Activated CD4-positive, alpha-beta T cell treated with anti-CD3 and anti-CD28 coated beads, Interleukin-2, Interleukin-6, amounts not matched to agents 100 ng/mL and 50 ng/mL, durations not matched to agents 16 hours and 8 hours (primary cell): ENCODE measurements at places on chromosomes 1 and 21.
A peak's percentile ranks its signal among the peaks of the same experiment; 100 is the strongest.

DNA sequence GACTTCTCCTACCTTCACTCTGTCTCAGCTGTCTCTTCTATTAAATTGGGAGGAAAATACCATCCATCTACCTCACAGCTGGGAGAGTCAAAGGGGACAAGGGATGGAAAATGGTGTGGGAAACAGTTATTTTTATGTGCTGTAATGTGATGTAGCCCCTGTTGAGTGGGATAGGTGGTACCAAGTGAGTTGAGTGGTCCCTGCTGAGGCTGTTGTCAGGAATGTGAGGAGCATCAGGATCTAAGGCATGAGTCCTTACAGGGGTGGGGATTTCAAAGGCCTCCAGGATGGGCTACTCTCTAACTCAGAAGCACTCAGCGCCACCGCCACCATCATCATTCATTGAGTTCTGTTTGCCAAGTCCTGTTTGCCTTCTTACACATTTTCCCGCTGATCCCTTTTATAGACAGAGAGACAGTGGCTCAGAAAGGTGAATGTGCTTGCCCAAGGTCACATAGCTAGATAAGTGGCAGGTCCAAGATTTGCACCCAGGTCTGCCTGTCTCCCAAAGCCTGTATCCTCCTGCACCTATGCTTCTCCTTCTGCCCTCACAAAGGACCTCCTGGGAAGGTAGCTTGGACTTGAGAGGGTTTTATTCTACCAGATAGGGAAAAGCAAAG is 4.6 kb upstream of the ID3 start:
- no peak for DNase-seq

- no peak for DNase-seq
Measured at GRCh38 chr1:6165441-6165985, 14.6 kb downstream of the CHD5 start.

GRCh38 chr21:15224346-15225086 is 159.7 kb upstream of the NRIP1 start:
- no peak for DNase-seq

DNA sequence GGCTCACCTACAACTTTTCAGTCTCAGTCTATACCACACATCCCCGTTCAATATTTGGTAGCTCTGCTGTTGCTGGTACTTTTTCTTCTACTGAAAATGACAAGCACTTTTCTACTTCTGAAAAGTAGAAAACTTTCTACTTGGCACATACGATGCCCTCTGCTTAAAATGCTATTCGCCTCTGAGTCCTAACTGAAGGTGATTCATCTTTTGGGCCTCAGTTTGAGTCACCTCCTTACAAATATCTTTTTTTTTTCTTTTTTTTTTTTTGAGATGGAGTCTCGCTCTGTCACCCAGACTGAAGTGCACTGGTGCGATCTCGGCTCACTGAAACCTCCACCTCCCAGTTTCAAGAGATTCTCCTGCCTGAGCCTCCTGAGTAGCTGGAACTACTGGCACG is 136.0 kb upstream of the CYYR1 start:
- peak; percentile 5 for DNase-seq

- DNase-seq, result no peak
Measured at GRCh38 chr1:18915341-18915740, 13.0 kb upstream of the ALDH4A1 start.

DNA sequence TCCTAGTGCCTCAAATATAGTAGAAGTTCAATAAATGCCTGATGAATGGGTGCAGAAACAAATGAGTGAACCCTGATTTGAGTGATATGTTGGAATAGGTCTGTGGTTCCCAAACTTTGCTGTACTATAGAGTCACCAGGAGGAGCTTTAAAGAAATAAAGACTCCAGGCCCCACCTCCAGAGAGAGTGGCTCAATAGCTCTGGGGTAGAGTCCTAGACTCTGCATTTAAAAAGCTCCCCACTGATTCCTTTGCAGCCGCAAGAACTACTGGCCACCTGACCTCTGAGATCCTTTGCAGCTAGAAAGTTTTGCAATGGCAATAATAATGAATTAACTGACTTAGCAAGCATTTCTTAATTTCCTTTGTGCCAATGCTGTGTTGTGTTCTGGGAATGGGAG is 20.9 kb downstream of the TCHHL1 start:
- no peak for DNase-seq

- no peak for DNase-seq
Measured at GRCh38 chr1:108584428-108584856, 24.5 kb downstream of the EEIG2 start.

GRCh38 chr1:39063775-39064174 is 37.6 kb downstream of the NDUFS5 start:
- DNase-seq, result no peak

GRCh38 chr1:12601700-12602658 is 16.0 kb downstream of the DHRS3 start:
- DNase-seq, result peak; percentile 24

GRCh38 chr21:32089766-32090165 is 189.1 kb downstream of the MIS18A start:
- no peak for DNase-seq

DNA sequence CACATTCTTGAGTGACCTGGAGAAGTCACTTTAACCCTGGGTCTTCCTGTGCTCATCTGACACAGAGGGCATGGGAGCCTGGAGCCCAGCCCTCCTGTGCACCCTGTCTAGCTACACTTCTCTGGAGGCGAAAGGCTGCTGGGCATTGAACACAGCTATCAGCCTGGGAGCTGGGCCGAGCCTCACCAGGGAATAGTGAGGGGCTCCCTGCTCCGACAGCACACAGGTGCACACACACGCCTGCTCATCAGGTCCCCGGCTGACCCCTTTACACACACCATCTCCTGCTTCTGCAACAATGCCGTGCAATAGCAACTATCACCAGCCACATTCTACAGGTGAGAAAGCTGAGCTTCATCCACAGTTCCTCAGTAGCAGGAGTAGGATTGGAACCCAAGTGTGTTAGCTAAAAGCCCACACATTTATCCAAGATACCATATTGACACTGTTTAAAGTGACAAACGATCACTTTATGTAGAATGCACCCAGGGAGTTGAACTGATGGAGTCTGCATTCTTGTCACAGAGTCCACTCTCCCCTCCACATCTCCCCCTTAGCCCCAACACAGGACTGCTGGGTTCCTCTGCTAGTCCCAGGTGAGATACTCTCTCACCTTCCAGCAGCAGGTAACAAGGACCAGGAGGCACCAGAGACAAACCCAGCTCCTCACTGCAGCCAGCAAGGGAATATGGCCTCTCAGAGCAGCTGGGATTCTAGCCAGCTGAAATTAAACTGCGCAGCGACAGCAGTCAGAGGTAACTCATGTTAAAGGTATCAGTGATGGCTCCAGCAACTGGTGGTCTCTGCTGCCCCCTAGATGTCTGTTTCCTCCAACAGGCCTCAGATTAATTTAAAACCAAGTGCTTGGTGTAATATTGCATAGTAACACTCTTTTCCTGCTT is 18.3 kb upstream of the CAPN8 start:
- peak; percentile 47 for DNase-seq

- DNase-seq, result no peak
Measured at GRCh38 chr21:42561762-42562650, 48.4 kb downstream of the SLC37A1 start.

DNA sequence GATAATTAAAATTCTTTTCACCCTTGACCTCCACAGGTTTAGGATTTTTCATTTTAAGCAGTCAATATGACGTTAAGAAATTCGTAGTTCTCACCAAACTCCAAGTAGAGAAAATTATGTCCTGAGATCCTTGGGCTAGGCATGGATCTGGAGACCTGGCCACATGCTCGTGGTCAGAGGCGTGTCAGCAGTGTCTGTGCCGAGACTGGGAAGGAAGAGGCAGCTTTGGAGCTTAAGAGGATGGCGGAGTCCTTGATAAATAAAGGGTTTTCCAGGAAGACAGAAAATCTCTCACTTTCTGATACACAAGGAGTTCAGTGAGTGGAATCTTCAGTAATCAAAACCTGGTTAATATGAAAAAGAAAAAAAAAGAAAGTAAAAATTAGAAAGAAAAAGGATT is 17.0 kb downstream of the RHOU start:
- DNase-seq, result no peak

DNA sequence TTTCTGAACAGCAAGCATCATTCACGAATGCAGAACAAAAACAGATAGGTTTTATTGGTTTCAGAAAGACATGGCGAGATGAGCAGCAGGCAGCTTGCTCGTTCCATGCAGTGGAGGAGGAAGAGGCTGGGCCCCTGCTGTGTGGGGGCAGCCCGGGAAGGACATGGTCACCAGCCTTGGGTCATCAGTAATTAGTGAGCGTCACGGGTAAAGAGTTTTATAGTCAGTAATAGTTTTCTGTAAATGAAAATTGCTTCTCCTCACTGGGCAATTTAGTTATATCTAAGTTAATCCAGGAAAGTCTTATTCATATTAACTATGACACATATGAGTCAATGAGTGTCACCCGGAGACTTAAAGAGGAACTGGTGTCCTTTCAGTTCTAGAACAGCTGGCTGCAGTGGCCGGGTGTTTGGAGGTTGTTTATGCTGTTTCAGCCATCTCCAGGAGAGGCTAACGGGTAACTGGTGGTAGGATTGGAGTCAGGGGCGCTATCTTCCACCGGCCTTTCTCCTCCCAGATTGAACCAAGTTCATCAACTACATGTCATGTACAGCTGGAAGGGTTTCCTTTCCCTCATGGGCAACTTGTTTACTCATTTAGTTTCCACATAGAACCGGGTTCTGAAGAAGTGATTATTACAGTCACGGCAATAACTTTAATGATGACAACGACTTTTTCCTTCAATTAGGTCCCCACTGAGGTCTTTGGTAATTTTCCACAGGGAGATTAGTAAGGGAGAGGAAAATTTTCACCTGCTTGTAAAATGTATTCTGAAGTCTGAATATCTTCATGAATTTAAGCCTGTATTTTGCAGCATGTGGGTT is 34.6 kb upstream of the SLC45A1 start:
- DNase-seq, result peak; percentile 67

DNA sequence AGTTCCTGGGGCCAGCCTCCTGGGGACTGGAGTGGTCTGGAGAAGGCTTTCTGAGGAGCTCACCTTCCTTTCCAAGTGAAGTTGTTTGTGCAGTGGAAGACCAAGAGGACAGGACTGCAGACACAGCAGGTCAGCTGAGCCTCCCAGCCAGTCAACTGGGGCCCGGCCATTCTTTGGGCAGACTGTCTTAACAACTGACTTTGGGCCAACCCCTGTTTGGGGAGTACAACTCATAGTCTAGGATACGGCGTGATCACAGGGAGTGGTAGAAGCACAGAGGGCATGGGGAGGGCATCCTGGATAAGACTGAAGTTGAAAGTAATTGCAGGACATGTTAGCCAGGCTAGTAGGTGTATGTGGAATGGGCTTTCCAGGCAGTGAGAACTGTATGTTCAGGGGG is 50.3 kb downstream of the PGM1 start:
- DNase-seq, result no peak

GRCh38 chr1:9404117-9404914 is 111.6 kb downstream of the SPSB1 start:
- no peak for DNase-seq

DNA sequence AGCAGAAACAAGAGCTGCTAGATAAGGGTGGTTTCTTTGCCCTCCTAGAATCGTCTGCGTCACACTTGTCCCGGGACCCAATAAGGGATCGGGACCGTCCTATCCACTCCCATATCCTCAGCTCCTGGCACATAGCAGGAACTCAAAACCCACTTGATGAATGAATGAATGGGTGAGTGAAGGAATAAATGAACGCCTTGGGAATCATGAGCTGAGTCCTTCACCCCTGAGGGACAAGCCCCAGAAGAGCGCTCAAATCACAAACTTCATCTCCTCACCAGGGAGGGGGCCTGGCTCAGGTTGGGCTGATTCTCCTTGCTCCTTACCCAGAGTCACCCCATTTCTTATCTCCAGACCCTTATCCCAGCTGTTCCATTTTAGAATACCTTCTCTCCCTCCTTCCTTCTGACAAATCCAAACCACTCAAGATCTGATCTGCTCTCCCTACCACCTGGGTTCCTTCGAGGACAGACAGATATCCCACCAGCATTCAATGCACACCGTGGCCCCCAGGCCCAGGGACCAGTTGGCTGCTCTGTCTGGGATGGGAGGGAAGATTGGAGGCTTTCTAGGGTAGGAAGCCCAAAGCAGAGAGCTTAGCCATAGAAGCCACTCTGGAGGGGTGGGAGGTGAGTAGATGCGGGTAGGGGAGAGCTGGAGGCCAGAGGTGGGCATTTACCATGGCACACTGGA is 643 bp upstream of the MOB3C start:
- no peak for DNase-seq

DNA sequence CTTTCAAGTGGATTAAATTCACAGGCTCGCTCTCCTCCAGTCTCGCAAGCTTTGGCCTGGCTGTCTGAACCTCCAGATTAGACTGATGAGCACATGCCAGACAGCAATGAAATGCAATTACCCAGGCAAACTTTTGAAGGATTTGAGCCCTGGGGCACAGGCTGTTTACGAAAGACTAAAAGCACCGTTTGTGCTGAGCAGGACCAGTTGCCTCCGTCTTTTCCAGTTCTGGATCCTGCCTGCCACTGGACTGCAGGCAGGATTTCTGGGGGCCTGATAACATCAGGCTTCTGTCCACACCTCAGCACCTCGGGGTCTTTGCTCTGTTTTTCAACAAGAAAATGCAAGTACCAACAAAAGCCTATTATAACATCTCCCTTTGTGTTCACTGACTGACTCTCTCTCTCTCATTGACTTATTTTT is 145.7 kb downstream of the CLIC6 start:
- DNase-seq, result no peak

GRCh38 chr1:162006081-162006480 is 17.6 kb downstream of the OLFML2B start:
- DNase-seq, result no peak

DNA sequence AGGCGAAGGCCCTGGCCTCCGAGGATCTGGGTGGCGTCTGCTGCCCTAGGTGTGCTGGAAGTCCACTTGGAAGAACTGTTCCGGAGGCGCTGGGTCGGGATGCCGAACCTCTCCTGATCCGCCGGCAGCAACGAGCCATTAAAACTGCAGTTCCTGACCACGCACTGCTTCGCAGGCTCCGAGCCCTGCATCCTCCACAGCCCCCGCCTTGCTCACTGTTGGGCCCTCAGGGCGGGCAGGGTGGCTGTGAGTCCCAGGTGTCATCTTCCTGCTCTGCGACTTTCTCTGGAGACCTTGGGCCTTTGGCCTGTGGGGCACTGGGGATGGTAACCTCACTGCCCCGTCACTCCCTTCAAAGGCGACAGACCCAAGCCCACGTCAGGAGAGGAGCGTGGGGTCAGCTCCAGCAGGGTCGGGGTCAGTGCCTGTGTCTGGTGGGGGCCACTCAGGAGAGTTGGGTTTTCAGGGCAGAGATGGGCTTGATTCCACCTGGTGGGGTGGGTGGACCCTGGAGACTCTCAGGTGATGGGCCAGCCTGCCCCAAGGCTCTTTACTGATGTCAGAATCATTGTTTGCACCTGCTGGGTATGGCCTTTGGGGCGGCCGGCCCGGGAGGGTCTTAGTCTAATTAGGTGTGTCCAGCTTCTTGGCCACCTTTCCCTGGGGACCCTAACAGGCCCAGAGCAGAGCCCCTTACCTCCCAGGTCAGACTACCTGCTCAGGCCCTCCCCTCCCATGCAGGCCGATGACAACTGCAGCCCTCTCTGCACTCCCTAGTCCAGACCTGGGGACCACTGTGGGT is 3.1 kb downstream of the PRXL2B start:
- DNase-seq, result no peak

GRCh38 chr1:222031318-222031717 is 289.4 kb upstream of the DUSP10 start:
- no peak for DNase-seq

- DNase-seq, result no peak
Measured at GRCh38 chr21:27570306-27570868, 603.5 kb upstream of the ADAMTS5 start.
